CD4-positive, alpha-beta T cell treated with Interferon alpha-2 for 1 hour (primary cell): ENCODE measurements at places on chromosomes 1 and 21.

- DNase-seq = no peak
Measured at GRCh38 chr1:35857830-35858229, 25.2 kb upstream of the AGO1 start.

- peak; percentile 73 for DNase-seq
Measured at GRCh38 chr1:8858888-8859706, 19.4 kb downstream of the ENO1 start.

- DNase-seq = no peak
Measured at GRCh38 chr1:206898089-206898914, 1.1 kb downstream of the IL24 start.

DNA sequence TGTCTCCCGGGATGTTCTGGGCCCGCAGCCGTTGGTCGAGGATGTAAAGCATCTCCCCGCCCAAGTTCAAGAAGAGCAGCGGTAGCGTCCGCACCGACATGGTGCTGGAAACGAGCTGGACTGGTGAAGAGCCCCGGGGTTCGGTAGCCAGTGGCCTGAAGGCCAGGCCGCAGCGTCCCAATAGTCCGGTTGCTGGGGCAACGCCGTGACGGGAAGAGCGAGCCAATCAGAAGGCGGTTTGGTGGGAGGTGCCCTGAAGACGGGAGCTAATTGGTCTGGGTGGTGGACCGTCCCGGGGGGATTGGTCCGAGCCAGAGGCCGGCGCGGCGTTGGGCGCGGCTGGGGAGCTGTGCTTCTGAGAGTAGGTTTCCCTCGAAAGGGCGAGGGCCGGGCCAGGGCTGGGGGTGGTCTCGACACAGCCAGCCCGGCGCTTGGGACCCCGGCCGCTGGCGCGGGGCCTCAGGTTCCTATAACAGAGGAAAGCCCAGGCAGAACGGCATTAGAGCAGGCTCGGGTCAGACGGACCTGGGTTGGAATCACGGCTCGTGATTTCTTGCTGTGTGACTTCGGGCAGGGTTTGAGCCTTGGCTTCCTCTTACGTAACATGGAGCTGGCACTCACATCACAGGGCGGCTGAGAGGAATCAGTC is at the start of gene OSCP1:
TSS of gene OSCP1 (minus strand) at position 182 of the 649 bp plus-strand sequence. CDS start at position 100, 82 bp downstream.
- DNase-seq = peak; percentile 91

DNA sequence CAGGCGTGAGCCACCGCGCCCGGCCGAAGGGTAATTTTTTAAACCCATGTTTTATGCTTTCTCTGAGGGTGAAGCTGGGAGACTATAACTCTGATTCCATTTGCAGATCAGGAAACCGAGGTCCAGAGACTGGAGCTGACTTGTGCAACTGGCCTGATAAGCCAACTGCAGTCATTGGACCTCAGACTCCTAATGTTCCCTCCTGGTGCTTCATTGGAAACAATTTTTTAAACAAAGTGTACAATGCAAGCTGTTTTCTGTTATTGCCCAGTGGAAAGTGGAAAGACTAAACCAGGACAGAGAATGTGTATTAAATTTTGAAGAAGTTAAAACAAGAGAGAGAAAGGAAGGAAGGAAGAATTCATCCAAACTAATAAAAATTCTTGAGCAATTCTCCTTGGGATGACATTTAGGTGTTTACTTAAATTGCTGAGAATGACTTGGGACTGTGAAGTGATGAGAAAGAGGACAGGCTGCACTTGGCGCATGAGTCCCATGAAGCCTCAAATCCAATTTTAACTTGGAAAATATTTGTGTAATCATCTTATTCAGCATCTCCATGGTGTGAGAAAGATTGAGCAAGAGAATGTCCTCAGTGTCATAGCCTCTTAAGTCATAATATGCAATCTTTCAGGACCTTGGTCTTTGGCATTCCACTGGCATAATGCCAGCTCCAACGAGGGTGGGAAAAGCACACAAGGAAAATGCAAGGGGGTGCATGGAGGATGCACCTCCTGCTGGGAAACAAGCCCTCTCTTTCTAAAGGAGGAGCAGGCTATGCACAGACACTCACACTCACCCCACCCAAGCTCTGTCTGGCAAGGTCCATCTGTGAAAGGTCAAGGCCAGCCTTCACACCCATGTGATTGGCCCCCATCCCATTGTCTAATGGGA is 342.0 kb downstream of the SIPA1L2 start:
- DNase-seq = no peak

GRCh38 chr1:230283678-230284077 is 142.5 kb downstream of the PGBD5 start:
- DNase-seq = no peak

GRCh38 chr1:163799190-163799805 is 477.5 kb downstream of the NUF2 start:
- no peak for DNase-seq

GRCh38 chr1:183219616-183220009 is 33.5 kb downstream of the LAMC2 start:
- no peak for DNase-seq

GRCh38 chr1:76029331-76029730 is 45.2 kb upstream of the ST6GALNAC3 start:
- DNase-seq = no peak

- DNase-seq = peak; percentile 70
Measured at GRCh38 chr1:181033799-181034451, at the start of gene MR1. Gene MR1, plus strand, starts transcription at chr1:181033983. Its CDS starts 25 bp downstream, at chr1:181034008.

DNA sequence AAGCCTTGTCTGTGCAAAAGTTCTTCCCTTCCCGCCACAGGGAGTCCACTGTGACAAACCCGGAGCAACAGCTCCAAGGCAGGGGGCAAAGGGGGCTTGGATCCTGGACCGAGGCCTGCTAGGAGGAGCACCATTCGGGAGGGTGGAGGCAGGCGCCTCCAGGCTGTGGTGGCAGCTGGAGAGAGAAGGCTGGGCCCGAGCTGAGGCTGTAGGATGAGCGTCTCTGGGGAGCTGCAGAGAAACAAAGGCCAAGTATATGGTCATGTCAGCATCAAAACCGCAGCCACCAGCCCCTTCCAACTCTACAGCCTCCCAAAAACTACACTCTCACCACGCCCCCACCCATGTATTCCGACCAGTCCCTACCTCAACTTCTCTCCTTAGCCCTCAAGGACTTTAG is 579 bp downstream of the SH3BP5L start:
- DNase-seq = no peak

- no peak for DNase-seq
Measured at GRCh38 chr21:46190491-46191131, 6.4 kb upstream of the SPATC1L start.

- no peak for DNase-seq
Measured at GRCh38 chr21:34003428-34003827, 70.0 kb upstream of the MRPS6 start.

GRCh38 chr1:244050014-244050834 is 859 bp upstream of the ZBTB18 start:
- DNase-seq = peak; percentile 6

GRCh38 chr1:46171351-46171750 is 3.5 kb upstream of the TSPAN1 start:
- no peak for DNase-seq

- DNase-seq = no peak
Measured at GRCh38 chr1:226736001-226736907, 2.8 kb downstream of the ITPKB start.

DNA sequence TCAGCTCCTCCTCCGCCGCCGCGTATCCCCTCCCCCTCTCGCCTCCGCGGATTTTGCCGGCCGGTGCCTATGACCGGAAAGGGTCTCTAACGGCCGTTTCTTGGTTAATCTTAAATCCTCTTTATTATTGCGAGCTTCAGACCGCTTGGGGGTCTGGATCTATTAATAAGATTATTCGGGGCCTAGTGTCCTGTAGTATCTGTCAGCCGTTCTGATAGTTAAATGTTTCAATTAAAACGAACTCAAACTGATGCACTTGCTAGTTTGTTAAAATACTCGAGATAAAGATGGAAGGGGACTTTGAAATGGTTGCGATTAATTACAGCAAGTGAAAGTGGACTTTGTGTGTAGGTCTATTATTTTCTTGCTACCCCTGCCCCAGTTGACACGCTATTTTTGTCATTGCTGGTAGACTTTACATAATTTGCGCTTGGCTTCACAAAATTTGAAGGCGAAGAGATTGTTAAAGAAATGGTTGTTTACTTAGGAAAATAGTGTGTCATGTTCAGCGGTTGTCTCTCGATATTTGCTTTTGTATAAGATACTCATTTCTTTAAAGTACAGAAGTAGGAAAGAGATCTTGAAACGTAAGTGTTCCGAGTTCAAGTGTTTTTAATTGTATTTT is 779 bp downstream of the SON start:
- no peak for DNase-seq

GRCh38 chr1:181592255-181592859 is 109.0 kb downstream of the CACNA1E start:
- no peak for DNase-seq

DNA sequence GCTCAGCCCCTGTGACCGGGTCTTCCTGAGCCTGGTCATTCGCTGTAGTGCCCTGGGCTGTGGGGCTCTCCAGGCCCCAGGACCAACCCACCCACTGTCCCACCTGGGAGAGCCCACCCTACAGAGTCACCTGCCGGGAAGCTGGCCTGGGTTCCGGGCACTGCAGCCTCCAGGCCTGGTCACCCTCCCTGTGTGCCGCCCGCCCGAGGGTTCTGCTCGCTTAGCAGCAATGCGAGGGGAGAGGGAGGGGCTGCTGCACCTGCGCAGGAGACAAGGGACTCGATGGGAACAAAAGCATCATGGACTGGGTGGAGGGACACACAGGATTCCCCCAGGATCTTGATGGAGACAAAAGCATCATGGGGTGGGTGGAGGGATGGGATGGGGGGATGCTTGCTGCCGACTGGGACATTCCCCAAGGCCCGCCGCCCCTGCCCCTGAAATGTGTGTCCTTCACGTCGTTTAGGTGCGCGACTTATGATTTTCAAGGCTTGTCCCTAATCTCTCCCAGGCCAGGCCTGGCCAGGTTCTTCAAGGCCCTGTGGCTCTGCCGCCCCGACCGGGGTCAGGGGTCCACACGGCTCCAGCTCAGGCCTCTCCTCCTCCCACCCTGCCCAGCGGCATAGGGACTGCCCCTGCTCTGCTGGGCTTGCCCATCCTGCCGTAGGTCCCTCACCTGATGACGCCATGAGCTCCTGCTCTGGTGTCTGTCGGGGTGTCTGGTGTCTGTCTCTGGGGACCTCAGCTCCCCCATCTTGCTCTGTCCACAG is 1.7 kb downstream of the KRTAP10-8 start:
- no peak for DNase-seq

GRCh38 chr1:234324821-234325220 is 48.4 kb upstream of the COA6 start:
- no peak for DNase-seq

DNA sequence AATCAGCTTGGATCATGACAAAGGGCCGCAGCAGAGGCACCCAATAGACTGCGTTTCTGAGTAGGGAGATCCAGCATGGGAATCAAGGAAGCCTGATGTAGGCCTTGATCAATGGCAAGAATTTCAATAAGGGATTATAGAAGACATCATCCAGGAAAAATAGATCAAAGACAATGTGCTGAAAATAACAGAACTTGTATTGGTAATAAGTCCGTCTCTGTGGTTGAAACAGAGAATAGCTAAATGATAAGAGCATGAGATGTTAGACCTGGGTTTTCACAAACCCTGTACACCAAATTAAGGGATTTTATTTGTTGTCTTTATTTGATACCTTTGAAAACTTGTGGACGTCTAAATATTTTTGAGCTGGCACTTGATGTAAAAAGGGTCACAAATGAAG is 228.0 kb upstream of the SGIP1 start:
- DNase-seq = no peak

- no peak for DNase-seq
Measured at GRCh38 chr1:13703128-13703513, 3.1 kb downstream of the PRDM2 start.

DNA sequence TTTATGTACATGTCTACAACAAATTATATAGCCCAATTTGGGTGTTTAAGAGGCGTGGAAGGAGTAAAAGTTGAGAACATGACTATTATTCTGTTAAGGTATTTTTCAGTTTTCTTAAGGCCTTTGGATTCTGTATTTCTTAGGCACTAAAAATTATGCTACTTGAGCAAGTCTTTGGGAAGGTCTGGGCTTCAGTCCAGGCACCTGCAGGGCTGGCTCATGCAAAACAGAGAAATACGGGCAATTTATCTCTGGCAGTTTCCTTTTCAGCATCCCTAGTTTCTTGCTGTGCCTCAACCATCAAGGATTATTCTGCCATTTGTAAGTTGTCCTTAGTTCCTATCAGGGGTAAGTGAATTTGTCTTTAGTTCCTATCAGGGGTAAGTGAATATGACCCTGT is 358.8 kb upstream of the B3GALT2 start:
- no peak for DNase-seq

DNA sequence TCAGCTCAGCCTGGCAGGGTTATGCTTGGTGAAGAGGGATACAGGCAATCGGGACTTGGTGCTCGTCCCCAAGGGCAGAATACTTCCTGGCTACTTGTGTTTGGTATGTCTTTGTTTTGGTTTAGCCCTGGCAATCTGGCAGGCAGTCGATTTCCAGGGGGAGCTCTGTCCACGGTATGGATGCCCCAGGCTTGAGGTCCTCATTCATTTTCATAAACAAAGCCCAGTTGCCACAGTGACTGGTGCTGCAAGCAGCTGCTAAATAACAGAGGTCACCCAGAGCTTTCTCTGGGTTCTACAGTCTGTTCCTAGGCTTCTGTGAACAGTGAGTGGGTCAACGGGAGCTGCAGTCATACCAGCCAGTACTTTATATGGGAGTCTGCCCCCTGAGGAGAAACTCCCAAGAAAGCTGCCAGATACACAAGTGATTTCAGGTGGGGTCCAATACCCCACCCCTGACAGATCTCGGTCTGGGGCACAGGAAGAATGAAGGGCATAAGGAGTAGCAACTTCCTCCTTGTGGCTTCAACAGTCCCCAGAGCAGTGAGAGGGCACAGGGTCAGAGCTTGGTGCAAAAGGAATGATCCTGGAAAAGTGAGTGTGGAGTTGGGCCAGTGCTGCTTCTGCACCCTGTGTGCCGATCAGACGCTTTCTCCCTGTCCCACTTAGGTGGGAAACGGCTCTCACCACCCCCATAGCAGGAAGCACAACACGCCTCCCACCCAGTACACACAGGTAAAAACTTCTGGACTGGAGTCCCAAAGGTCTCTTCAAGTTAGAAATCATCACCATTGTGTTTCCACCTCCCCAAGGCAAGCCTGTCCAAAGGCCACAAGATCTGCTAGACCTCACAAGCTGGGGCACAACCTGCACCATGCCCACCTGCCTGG is 55.5 kb downstream of the TGFBR3 start:
- DNase-seq = no peak

DNA sequence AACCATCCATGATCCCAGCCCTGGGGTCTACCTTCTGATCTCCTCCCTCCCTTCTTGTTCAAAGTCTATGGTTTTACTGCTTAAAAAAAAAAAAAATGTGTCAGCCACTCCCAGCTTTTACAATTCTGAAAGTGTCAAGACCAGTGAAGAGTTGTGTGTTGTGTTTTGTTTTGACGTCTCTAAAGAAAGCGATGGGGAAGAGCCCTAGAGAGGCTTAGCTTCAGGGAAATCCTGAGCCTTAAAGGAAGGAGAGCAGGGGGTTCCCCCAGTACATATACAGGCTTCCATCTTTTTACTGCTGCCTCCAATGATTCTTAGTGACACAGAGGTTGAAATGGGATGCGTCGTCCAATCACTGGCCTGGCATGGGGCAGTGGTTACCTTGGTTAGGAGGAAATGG is 13.9 kb upstream of the FMOD start:
- DNase-seq = no peak
